Stimulated activated CD4-positive, alpha-beta T cell treated with anti-CD3 and anti-CD28 coated beads, TNF-alpha, amount 100 ng/mL, for 48 hours (primary cell): ENCODE measurements at places on chromosomes 5 and 9.
A peak's percentile ranks its signal among the peaks of the same experiment; 100 is the strongest.

- DNase-seq = no peak
These were observed 9.9 kb downstream of the SH3RF2 start for GRCh38 chr5:145946112-145946861.

GRCh38 chr9:25709941-25710340, 31.7 kb upstream of the TUSC1 start:
- no peak for DNase-seq

GRCh38 chr9:125472926-125473701, 211.5 kb downstream of the GAPVD1 start:
- no peak for DNase-seq

GRCh38 chr9:33742519-33742918, 52.8 kb upstream of the PRSS3 start:
- DNase-seq = no peak

GRCh38 chr9:137194909-137195308, 5.6 kb downstream of the TPRN start:
- DNase-seq = no peak

- DNase-seq = no peak
These were observed 2.7 kb downstream of the PTGES start for GRCh38 chr9:129750013-129750638.

DNA sequence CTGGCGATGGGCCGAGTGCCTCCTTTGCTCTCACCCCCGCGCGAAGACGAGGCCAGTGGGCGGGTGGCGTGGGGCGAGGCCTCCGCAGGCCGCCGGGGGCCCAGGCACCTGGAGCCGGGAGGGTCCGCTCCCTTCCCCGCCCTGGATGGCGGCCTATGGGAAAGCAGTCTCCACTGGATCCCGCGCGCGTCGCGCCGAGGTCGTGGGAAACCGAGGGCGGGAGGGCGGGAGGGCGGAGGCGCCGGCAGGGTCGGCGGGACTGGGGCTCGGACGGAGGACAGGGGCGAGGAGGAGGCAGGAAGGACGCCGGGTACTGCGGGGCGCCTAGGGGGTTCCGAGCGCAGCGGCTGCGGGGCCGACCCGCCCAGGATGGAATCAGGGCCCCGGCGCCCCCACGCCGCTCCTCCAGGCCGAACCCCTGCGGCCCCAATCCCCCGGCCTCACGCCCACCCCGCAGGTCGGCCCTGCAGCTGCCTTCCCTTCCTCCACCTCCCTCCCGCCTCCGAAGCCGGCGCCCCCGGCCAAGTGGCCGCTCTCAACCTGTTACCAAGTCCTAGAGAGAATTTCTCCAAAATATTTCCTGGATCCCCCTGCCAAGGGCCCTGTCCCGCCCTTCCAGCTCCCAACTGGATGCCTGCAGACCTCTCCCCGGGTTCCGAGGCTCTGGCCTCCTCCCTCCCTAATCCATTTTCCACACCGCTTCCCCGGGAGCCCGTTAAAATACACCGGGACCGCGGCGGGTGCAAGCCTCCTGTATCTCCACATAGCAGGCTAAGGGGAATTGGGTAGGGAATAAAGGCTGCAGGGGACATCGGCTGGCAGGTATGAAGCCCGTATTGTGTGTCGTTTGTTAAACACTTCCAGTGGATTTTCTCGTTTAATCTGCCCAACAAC, 146.3 kb downstream of the ERCC6L2 start:
- DNase-seq = no peak

GRCh38 chr5:111968459-111968858, 211.5 kb upstream of the NREP start:
- DNase-seq = no peak

GRCh38 chr9:115978091-115978490, 175.5 kb upstream of the PAPPA start:
- no peak for DNase-seq

DNA sequence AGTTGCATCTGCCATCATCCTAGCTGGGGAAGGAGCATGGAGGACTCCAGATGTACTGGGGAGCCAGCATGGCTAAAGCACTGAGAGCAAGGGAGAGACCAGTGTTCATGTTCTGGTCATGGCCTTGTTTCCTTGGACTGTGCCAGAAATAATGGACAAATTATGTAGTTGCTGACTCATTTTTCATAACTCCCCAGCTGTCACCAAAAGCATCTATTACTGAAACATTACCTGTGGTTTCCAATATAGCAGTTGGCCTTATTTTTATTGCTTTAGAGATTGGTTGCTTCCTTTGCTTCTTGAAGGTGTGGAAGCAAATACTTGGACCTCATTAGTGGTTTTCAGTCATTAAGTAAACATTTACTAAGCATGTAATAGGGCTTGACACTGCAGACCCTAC, 11.3 kb downstream of the RALGPS1 start:
- DNase-seq = no peak

- DNase-seq = no peak
These were observed 143.2 kb downstream of the PSAT1 start for GRCh38 chr9:78439866-78440830.

DNA sequence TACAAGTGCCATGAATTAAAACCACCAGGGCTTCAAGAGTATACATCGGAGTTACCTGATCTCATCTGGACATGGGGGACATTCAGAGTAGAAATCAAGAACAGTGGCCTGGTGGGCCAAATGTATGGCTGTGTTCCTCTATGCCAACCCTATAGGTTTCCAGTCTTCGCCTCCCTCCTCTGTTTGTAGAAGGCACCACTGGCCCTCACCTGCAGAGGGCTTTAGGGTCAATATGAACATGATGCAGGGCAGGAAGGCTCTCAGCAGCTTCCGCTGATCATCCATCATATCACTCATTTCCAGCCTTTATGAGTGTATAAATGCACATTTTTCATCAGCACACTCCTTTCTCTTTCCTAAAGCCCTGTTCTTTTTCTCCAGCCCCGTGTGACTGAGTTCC, 555.5 kb upstream of the BRINP1 start:
- DNase-seq = no peak

DNA sequence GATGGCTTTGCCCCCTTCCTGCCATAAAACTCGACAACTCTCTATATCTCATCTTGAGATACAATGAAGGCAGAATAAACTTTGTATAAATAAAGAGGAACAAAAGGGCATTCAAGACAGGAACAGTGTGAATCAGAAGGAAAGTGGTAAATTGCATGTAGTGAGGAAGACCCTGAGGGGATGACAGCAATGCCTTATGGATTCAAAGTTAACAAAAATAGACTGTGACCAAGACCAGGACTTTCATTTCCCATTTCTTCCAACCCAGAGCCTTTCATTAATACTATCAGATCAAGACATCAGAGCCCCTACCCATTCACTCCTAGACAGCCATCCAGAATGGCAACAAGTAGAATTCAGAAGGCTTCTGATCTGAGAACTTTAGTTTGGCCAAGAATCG, 46.4 kb upstream of the ZNF462 start:
- no peak for DNase-seq

GRCh38 chr5:10153808-10154537, 95.7 kb downstream of the ATPSCKMT start:
- DNase-seq = no peak

- DNase-seq = peak; percentile 58
These were observed 996 bp upstream of the GAS1 start for GRCh38 chr9:86948074-86948929.

GRCh38 chr5:19903611-19904010, 84.4 kb downstream of the CDH18 start:
- no peak for DNase-seq

- no peak for DNase-seq
These were observed 26.8 kb downstream of the ANP32B start for GRCh38 chr9:98009936-98010335.

DNA sequence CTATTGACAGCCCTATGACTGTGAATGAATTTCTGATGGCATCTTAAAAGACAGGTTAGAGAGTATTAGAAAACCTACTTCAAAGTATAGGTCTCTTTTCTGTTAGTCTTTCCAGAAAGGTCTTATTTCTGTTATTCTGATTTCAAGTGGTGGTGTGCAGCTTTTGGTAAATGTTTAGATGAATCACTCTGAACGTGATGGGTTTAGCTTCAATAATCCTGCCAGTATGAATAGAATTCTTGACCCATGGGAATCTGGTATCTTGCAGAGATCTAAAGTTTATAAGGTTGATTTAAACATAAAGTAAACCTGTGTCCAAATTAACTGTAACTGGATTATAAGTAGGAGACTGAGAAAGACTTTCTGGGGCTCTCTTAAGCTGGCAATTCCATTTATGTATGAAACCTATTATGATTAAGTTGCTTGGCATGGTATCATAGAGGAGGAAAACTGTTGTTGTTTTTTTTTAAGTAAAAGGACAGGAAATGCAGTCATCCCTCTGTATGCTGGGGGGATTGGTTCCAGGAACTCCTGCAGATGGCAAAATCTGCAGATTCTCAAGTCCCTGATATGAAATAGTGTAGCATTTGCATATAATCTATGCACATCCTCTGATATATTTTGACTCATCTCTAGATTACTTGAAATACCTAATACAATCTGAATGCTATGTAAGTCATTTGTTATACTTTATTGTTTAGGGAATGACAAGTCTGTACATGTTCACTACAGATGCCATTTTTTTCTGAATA, 77.0 kb upstream of the ADAMTS19 start:
- DNase-seq = no peak

- DNase-seq = no peak
These were observed 524.3 kb downstream of the PSAT1 start for GRCh38 chr9:78821126-78821822.

- no peak for DNase-seq
These were observed 54.5 kb upstream of the SEMA6A start for GRCh38 chr5:116629168-116629567.

DNA sequence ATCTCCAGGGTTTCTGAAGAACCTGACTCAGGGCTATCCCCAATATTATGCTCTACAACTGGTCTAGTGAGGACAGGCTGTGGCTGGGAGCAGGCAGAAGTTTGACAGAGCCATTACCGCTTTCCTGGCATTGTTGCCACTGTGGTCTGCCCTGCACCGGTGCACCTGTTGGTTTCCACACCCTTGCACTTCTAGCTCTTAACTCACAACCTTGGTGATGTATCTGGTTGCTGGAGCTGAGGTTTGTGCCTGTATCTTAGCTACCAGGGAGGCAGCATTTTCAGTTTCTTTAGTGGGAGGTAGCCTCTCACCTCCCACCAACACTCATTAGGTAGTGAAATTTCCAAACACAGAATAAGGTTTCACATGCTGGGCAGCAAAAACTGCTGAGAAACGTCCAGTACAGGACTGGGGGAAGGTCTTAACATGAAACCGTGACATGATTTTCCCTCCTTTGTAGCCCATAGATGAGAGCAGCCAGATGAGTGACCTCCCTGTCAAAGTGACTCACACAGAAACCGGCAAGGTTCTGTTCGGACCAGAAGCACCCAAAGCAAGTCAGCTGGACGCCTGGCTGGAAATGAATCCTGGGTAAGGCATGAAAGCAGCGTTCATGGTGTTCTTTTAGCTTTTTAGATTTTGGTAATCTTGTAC, 57.7 kb downstream of the SMARCA2 start:
- DNase-seq = no peak

DNA sequence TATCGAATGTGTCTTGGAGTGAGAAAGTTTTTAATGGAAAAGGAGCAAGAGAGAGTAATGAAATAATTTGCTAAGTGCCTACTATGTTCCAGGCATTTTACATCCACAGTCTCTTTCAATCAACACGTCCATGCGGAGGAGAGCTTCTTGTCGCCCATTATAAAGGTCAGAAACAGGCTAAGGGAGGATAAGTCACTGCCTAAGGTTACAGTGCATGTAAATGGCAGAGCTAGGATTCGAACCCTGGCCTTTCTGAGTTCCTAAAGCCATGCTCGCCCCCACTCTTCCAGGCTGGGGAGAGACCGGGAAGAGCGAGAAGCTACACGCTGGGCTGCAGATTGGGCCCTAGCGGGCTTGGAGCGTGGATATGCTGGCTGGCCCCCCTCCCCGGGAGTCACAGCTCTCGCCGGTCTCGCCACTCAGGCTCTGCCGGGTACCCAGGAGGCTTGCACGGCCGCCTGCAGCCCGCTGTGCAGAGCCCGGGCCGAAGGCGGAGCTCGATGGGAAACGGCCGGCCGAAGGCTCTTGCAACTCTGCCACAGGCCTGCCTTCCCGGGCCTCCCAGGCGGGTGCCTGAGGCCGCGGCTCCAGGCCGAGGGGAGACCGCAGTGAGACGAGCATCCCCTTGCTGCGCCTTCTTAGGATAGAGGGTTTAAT, 775 bp upstream of the LHX2 start:
- DNase-seq = no peak

DNA sequence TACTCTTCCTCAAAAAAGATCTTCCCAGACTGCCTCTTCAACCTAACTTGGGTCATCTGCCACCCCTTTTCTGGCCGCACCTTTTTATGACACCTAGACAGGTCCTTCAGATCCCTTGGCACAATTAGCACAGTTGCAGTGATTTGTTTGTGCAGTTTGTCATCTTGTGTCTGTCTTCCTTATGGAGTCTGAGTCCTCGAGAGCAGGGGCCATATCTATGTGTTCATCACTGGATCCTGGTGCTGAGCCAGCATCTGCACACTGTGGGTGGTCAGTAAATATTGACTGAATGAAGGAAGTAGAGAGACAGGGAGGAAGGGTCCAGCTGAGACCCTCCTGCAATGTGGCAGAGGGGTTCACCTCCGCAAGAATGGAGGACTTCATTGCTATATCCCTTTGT, 14.4 kb downstream of the ERGIC1 start:
- DNase-seq = no peak

DNA sequence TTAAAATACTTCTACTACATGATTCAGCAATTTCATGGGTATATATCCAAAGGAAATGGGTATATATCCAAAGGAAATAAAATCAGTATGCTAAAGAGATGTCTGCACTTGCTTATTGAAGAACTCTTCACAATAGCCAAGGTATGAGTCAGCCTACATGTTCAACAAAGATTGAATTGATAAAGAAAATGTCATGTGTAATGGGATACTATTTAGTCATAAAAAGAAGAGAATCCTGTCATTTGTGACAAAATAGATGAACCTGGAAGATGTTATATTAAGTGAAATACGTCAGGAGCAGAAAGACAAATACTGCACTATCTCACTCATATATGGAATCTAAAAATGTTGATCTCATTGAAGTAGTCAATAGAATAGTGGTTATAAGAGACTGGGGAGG, 944.5 kb upstream of the CTNND2 start:
- DNase-seq = no peak

DNA sequence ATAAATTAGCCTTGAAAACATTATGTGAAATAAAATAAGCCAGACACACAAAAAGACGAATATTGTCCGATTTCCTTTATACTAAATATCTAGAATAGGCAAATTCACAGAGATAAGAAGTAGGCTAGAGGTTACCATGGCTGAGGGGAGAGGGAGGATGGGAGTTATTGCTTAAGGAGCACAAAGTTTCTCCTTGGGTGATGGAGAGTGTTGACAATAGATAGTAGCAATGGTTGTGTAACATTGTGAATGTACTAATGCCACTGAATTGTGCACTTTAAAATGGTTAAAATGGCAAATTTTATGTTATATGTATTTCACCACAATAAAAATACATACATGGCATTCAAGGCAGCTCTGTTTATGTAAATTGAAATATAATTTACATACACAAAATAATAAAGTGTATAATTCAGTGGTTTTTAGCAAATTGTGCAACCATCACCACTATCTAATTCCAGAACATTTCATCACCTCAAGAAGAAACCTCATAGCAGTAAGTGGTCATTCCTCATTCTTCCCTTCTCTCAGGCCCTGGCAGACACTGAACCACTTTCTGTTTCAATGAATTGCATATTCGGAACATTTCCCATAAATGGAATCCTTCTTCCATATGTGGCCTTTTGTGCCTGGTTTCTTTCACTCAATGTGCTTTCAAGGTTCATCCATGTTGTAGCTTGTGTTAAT, 59.2 kb downstream of the NDST1 start:
- DNase-seq = no peak

- DNase-seq = no peak
These were observed 146.8 kb downstream of the SMC2 start for GRCh38 chr9:104240890-104241289.
